Activated CD4-positive, alpha-beta T cell treated with anti-CD3 and anti-CD28 coated beads for 1 hour (primary cell): ENCODE measurements at places on chromosomes 6 and 20.

DNA sequence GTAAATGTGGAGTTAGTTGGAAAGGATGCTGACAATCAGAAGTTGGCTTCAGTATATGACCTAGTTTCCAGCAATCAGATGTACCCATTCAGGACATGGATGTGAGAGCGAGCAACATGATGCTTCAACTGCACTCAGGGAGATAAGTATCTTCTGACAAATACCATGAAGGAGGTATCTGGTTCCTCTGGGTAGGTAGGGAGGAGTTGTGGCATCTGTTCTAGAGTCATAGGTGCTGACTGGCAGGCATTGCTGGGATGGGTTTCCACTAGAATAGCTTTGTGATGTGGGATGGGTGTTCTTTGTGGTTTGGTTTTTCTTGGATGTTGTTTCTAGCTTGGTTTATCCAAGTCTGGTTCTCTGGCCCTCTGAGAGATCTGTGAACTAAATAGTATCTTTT is 3.9 kb upstream of the REV3L start:
- DNase-seq, result no peak

DNA sequence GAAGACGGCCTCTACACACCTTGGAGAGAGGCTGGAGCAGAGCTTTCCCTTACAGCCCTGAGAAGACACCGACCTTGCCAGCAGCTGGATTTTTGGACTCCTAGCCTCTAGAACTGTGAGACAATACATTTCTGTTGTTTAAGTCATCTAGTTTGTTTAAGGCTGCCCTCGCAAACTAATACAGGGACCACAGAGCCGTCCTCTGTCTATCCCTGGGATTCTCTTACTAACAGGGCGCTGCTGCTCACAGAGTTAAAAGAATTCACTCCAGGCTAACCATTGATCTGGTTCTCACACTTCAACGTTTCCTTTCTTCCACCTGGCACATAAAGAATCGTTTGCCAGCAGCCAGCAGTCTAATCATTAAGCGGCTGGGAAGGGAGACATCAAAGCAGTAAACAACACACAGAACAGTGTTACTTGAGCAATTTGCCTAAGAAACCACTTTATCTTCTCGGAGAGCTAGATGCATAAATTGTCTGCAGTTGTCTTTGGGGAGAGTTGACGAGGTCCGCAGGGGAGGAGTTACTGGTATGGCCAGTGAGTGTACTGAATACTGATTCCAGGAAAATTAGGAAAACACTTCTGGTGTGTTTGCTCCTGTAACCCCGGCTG is 103.5 kb upstream of the AKAP12 start:
- no peak for DNase-seq

GRCh38 chr6:44162876-44163625 is 4.4 kb downstream of the CAPN11 start:
- no peak for DNase-seq

GRCh38 chr6:16252686-16253299 is 14.4 kb downstream of the GMPR start:
- DNase-seq, result no peak

DNA sequence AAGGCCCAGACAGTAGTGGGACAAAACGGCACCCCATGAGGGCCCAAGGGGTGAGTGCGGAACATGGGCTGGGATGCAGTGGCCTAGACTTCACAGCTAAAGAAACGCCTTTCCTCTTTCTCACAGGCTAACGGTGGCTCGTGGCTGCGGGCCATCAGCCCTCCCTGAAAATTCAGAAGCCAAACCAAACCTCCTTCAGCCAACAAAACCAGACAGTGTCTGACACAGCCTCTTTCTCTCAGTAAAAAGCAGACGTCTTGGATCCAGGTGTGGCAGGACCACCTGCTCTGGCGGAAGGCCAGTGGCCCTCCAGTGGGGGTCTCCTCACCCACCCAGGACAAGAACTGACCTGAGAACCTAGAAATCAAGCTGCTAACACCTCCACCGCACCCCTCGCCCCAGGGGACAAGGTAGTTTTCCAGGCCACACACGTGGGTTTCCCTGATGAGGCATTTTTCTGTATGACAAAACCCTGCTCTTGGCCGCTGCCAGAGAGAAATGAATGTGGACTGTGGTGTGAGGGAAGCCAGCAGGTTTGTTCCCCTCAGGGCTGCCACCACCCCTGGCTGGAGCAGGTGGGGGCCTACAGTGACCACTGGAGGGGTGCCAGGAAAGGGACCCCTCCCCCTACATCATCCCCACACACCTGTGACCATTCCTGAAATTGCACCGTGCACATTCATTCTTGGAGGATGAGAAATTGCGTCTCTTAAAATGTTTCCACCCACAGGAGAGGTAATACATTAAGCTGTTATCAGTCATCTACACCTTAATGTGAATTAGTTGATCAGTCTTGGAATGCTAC is 76.8 kb upstream of the PIM1 start:
- DNase-seq, result no peak
